Brain microvascular endothelial cell (primary cell): ENCODE measurements at places on chromosomes 2 and 18.

DNA sequence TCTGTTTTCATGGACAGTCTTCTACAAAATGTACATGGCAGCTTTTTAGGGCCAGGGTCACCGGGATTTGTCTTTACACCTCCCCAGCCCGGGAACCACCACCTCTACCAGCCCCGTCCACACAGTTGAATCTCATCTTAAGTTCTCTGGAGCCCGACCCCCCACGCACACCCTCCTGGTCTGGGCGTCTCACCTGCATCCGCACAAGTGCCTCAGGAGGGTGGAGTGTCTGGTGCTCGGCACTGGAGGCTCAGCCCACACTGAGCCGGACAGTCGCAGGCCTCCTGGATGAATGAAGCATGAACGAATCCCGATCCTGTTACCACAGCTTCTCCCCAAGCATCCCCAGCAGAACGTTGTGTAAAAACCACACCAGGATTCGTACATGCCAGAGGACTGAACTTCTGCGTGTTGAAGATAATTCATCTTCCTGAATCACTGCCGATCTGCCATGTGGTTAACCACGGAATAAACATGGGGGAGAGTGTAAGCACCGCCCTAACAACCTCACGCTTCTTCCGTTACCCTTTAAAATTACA, 162.0 kb downstream of the RTP5 start:
- peak; percentile 63 for DNase-seq

DNA sequence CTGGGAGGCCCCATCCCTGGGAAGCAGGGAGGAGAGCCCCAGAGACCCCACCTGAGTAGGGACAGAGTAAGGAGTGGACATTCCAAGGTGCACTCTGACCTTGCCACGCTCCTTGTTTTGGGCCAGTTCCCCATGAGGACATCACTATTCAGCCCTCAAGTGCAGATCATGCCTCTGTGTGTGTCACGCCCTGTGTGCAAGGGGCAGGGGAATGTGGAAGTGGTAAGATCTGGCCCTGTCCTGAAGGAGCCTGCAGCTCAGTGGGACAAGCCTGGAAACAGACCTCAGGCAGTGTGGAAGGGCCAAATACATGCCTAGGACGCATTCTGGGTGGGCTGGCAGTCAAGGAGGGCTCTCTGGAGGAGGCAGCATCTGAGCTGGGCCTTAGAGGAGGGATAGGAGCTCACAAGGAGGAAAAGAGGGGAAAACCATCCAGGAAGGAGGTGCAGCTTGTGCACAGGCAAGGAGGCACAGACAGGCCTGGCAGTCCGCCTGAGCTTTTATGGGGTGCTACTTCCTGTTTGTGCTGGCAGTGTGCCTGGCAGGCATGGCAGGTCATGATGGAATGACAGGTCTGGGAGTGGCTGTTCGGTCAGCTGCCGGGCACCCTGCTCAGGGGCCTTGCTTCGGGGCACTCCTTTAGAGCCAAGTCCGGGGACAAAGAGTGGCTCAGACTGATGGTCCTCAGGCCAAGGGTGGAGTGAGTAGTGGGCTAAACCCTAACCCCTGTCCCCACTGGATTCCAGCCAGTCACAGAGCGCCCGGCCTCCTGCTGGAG, 3.3 kb downstream of the KLHL30 start:
- no peak for DNase-seq

- DNase-seq, result no peak
Observed at GRCh38 chr18:70086085-70086484, 119.4 kb downstream of the RTTN start.

DNA sequence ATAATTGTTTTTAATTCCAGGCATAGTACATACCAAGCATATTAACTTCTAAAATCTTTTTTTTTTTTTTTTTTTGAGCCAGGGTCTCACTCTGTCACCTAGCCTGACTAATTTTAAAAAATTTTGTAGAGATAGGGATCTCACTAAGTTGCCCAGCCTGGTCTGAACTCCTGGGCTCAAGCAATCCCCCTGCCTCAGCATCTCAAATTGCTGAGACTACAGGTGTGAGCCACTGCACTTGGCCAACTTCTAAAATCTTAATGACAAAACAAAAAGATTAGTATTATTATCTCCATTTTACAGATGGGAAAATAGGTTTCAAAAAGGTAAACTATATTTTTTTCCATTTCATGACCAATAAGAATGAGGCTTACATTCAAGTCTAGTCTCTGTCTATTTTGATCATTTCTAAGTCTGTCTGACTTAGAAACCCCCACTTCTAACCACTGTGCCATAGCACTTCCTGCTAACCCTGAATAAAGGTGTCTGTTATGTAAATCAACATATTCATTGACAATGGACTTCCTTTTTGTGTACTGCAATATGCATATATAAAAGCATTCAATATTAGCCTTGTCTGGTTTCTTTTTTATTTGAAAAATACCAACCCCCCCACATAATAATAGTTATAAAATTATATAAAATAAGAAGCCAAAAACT, 28.7 kb upstream of the ZEB2 start:
- no peak for DNase-seq

DNA sequence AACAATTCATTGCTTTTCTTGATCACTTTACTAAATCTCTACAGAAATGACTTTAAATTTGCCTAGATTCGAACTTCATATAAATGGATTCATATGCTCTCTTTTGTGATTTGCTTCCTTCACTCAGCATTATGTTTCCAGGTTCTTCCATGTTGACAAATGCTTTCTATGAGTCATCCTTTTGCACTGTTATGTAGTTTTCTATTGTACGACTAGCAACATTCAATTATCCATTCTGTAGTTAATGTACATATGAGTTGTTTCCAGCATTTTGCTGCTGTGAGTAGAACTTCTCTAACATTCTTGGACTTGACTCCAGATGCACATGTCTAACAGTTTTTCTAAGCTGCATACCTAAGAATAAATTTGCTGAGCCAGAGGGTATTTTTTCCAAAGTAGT, 66.5 kb upstream of the NEUROD1 start:
- DNase-seq, result no peak

GRCh38 chr2:145199827-145200706, 680.1 kb upstream of the ZEB2 start:
- no peak for DNase-seq

GRCh38 chr2:88161446-88162244, 8.5 kb upstream of the THNSL2 start:
- DNase-seq, result no peak

GRCh38 chr18:35716169-35716831, 134.8 kb downstream of the GALNT1 start:
- DNase-seq, result no peak

GRCh38 chr2:109126501-109126860, 2.5 kb upstream of the SH3RF3 start:
- peak; percentile 87 for DNase-seq

DNA sequence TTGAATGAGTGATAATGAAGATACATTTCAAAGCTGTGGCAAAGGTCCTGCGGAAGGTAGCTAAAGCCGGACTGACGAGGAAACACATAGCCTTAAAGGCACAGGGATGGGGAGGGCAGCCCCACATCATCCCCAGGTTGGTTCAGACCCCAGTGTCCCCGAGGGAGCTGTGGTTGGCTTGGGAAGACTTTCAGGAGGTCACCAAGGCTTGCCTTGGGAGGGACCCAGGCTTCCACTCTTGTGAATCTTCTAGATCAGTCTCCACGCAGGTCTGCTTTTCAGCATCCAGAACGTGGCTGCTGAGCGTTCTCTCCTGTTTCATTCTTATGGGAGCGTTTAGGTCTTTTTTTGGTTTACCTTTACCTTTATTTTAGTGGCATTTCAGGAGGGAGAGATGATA, 16.8 kb downstream of the KIF1A start:
- no peak for DNase-seq

DNA sequence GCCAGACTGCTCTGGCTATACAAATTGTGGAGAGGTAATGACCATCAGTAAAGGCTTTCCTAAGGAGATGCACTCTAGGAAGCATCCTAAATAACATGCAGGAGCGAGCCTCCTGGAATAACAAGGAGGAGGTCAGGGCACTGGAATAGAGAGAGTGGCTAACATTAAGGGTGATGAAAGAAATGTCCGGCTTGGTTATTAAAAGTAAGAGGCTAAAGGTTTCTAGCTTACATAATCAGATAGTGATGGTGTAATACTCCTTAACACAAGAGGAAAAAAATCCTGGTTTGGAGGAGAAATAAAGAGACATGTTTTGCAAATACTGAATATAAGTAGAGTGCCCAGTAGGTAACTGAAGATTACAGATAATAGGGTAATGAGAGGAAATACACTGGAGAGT, 365.7 kb downstream of the ZEB2 start:
- DNase-seq, result no peak

- DNase-seq, result no peak
Observed at GRCh38 chr2:178395941-178396570, 54.9 kb downstream of the PRKRA start.

GRCh38 chr2:233822101-233822771, 32.1 kb downstream of the HJURP start:
- no peak for DNase-seq

DNA sequence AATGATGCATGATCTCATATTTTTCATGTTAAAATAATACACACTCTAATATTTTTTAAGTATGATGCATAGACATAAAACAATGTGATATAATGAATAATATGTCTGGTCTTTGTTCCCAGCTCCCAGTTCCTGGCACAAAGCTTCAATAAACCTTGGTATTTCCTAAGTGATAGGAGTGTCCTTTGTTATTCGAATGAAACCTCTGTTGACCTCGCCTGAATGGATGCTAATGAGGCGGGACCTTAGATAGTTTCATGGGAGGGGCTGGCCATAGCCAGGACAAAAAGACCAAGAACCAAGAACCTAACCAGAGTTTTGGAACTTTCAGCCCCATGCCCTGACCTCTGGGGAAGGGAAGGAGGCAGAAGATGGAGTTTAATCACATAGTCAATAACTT, 257.7 kb upstream of the COPS8 start:
- no peak for DNase-seq

- DNase-seq, result peak; percentile 25
Observed at GRCh38 chr18:68662754-68663153, 52.2 kb downstream of the TMX3 start.

DNA sequence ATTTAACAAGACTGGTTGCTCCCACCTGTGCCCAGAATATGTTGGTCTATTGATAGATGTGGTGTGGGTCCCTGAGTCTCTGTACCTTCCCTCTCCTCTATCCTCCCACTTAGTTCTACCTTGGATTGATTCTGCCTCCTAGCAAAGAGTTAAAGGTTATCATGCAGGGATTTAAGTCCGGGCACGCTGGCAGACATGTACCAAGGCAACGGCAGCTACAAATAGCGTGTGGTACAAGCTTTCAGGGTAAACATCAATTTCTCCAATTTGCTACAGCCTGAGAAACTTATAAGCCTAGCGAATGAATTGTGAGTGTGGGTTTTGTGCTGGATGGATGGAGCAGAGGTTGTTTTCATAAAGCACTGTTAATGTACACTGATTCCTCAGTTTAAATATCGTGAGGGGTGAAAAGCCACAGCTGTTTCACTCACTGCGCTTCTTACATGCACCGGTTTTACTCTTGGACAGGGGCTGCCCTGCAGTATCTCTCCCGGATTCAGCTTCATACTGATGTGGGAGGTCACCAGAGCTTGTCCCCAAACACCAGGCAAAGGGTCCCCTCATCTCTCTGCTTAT, 289.8 kb downstream of the ICOS start:
- DNase-seq, result no peak

GRCh38 chr2:230877116-230877758, 12.5 kb downstream of the ITM2C start:
- DNase-seq, result no peak

DNA sequence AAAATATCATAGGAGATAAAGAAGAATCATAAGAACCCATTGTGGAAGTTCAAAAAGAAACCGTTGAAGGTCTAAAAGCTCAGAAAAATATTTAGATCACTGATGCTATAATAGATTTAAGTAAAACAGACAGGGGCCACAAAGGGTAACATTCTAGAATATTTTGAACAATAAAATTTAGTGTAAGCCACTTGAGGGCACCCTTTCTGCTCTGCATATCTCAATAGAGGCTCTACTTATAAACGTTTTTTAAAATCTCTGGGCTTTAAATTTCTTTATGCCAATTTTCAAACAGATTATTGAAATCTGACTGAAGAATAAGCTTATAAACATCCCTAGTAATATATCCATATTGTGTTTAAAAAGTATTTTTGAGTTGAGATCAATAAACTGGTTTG, 57.6 kb upstream of the IL1RL1 start:
- no peak for DNase-seq

DNA sequence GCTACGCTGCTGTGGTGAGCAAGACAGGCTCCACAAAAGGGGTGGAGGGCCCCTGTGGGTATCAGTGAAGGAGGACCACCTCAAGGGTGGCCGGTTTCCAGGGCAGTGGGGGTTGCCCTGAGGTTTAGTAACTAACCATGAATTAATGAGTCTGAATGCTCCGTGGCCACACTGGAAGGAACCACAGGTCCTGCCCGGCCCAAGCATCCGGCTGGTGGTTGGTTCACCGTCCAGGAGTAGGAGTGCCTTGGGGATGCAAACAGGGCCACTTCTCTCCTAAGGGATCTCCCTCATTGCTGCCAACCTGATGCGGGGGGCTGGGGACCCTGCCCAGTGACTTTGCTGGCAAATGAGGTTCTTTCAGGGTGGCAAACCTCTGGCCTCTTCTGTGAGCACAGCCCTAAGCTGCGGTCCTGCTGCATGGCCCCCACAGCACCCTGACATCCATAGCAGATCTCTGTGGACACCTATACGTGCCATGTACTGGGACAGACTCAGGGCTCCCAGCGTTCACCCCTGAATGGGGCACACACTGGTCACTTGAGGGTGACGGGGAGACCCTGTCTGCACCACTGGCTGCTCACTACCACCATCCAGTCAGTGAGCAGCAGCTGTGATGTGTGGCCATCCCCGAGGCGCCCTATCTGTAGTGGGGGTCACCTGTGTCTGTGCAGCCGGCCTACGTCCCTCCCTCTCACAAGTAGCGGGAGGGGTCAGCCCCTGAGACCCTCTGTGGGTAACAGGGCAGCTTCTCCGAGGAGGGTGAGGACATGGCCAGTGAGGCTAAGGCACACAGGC, 41.6 kb downstream of the HS6ST1 start:
- no peak for DNase-seq

DNA sequence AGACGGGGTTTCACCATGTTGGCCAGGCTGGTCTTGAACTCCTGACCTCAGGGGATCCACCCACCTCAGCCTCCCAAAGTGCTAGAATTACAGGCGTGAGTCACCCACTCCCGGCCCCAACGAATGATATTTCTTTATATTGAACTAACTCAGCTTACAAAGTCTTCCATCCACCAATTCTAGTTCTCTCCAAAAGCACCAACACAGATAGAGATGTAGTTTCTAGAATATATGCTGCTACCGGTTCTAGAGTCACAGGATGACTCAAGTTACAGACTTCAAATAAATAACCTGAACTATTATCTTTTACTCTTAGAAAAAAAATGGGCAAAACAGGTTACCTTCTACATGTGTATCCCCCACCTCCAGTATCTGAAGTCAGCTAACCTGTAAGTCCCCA, 9.2 kb downstream of the ACAA2 start:
- no peak for DNase-seq
